ENCODE measurements at places on chromosomes 7 and 10.

GRCh38 chr7:141317033-141317585 lies 234.1 kb upstream of the AGK start:
- DNase-seq: no peak

GRCh38 chr7:37195388-37195787 lies 253.3 kb downstream of the ELMO1 start:
- no peak for DNase-seq

- DNase-seq: no peak
Observed at GRCh38 chr7:133551466-133551865, 298.6 kb downstream of the EXOC4 start.

DNA sequence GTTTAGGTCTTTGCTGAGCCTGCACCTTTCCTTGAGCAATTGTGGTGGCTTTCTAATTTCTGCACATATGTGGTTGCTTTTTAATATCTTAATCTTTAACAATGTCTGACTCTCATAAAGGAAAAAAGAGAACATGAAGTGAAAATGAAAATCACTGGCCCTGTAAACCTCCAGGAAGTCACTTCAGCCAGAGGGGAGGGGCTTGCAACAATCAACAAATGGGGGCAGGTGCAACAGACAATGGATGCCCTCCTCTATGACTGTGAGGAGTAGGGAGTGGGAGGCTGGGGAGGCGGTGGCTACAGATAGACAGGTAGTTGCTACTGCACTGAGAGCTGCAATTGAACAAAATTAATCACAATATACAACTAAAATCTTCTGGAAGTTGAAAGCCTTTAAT lies 1377.4 kb downstream of the XPNPEP1 start:
- no peak for DNase-seq

- DNase-seq: no peak
Observed at GRCh38 chr10:131609176-131609575, 291.6 kb upstream of the PPP2R2D start.

GRCh38 chr7:50790381-50790780 lies 7.7 kb upstream of the GRB10 start:
- no peak for DNase-seq

- no peak for DNase-seq
Observed at GRCh38 chr7:158828133-158829020, 932 bp downstream of the ESYT2 start.

DNA sequence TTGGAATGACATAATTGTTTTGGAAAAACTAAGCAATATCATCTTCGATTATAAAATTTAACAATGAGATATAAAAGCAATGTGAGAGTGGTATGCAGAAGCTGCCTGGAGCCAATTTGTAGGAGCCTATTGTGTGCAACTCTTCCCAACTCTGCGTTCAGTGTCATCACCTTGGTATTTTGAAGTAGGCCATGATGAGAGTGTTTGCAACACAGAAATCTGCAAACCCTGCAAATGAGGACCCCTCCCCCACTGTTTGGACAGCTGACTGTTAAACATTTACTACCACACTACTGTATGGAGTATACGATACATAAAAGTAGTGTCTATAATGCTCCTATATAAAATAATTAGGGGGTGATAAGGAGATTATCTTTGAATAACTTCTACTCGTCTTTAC lies 531.3 kb downstream of the ATRNL1 start:
- DNase-seq: no peak

DNA sequence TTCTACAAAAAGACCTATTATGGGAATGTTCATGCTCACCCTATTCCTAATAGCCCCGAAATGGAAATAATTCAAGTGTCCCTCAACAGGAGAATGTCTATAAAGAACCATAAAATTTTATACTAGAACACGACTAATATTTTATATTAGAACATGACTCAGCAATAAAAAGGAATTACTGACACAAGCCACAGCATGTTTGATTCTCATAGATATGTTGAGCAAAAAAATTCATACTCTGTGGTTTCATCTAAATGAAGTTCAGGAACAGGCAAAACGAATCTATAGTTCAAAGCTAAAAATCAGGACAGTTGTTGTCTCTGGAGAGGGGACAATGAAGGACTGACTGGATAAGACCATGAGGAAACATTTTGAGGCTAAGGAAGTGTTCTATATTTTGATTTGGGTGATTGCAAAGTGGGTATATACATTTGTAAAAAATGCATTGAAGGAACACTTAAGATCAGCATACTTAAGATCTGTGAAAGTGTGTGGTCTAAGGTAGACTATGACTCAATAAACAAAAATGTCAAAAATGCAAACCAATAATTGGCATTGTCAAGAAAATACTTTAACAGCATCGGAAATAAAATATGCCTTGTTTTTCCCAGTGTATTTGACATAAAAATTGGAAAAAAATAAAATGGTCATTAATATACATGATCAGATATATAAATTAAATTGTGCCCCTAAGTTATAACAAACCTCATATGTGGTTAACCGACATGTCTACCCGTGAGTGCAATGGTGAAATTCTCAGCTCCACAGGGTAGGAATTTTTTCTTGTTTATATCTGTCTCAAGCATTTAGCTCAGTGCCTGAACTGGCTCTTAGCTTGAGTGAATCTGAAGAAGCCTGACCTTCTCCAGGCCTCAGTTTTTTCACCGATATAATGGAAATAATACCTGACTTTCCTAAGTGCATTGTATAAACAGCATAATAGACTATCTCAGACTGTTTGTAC lies 124.9 kb upstream of the CTTNBP2 start:
- DNase-seq: peak; percentile 41

DNA sequence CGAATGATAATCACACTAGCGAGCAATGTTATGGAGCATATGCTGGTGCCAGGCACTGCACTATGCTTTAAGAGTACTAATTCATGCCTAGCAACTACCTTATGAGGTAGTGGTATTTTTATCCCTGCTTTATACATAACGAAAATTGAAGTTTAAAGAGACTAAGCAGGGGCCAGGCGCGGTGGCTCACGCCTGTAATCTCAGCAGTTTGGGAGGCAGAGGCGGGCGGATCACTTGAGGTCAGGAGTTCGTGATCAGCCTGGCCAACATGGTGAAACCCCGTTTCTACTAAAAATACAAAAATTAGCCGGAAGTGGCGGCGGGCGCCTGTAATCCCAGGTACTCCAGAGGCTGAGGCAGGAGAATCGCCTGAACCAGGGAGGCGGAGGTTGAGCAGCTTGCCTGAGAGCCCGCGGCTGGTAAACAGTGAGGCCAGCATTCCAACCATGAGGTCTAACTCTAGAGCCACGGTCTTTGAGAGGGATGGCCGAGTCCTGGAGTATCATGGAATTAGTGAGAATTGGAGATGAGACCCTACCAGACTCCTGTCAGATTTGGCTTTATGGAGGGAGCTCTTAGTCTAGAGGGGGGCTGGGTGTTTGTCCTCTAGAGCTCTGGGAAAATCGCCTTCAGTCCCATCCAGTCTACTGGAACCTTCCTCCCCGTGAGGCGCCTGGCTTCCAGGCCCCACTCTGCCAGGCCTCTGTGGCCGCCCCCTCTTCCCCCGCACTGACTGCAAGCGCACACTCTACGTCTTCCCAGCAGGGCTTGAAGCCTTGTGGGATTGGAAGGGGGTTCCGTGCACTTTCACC lies 11.6 kb downstream of the TLX1 start:
- DNase-seq: no peak

DNA sequence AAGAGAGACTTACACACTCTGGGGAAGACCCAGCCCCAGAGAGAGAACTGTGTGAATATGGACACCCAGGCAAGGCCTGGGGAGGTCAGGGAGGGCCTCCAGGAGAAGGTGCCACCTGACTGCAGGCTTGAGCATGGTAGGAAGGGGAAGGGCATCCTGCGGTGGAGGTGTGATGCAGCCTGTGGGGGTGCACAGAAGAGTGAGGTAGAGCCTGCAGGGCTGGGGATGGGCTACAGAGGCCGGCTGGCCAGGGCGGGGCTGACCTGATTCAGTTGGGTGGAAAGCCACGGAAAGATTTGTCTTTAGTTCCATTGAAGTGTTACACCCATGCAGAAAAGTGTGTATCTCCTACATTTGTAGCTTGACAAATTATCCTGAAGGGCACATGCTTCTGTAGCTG lies 47.6 kb downstream of the ZMIZ1 start:
- no peak for DNase-seq

DNA sequence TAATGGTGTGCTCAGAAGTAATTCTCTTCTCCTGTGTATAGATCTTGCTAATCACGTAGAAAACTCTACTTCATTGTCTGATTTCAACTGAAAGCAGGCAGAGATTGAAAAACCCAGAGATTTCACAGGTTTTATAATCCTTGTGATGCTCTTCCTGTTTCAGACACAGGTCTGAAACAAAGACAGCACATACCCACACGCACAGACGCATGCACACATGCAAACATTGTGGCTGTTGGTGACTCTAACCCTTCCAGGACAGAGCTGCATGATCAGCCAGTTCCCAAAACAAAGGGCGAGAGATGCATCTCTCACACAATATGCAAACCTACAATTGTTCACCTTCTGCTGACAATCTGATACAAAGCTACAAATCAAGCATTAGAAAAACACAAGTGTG lies 11.1 kb upstream of the TFEC start:
- no peak for DNase-seq

DNA sequence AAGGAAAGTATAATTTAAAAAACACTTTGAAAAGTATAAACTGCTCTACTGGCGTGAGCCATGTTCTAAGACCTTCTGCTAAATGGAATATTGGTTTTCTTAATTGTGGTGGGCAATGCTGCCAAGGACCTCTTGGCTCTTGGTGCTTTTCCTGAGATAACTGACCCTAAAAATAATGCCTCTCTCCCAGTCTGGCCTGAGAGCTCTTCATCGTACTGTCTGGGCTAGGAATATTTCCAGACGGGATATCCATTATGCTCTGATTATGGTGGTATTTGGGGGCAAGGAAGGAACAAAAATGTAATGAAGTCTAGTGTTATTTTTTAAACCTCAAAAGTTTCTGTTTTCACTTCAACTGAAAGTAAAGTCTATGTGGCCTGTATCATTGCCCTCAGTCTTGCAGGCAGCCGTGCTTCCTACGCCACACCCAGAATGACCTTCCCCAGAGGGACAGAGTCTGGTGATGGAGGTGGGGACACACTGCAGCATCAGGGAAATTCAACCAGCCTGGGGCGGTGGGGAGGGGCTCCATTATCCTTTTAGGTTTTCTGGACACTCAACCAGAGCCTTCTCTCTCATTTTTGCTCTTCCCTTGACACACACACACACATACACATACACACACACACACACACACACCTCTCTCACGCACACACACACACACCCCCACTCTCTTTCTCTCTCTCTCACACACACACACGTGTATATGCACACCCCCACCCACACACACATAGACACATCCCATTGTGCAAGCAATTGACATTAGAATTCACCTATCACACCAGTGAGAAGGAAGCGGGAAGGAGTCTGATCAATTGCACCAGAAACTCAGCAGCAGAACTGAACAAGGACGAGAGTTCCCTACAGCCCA lies 99.6 kb downstream of the LRRC18 start:
- DNase-seq: no peak

DNA sequence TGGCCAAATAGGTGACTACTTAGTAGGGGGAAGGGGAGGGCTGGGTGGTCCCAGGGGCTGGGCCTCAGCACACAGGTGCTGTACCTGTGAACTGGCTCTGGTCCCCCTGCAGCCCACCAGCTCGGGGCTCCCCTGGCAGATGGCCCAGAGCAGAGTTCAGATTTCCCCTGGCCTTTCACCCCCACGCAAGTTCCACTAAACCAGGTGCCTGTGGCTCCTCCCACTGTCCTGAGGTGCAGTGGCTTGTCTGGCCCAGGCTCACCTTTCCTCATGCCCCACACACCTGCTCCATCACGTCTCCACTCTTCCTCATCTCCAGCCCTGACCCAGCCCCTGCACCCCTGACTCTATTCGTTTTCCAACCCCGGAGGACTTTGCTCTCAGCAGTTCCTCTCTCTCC lies 47.3 kb upstream of the OPALIN start:
- DNase-seq: no peak
